ENCODE measurements at places on chromosomes 11 and 22.

DNA sequence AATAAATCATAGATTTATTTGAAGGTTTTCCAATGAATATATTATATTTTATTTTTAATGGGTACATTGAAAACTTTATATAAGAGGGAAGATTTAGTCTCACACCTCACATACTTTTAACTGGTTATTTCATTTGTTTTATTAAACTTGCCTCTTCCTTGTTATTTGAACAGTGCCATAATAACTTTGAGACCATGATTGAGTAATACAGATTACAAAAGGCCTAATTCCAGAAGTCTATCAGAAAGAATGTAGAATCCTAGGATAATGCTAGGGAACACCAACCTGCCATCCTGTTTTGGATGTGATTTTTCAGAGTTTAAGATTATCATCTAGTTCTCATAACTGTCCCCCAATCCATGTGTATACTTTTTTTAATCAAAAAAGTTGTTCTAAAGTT, 102.7 kb upstream of the BIRC3 start:
- DNase-seq: no peak

DNA sequence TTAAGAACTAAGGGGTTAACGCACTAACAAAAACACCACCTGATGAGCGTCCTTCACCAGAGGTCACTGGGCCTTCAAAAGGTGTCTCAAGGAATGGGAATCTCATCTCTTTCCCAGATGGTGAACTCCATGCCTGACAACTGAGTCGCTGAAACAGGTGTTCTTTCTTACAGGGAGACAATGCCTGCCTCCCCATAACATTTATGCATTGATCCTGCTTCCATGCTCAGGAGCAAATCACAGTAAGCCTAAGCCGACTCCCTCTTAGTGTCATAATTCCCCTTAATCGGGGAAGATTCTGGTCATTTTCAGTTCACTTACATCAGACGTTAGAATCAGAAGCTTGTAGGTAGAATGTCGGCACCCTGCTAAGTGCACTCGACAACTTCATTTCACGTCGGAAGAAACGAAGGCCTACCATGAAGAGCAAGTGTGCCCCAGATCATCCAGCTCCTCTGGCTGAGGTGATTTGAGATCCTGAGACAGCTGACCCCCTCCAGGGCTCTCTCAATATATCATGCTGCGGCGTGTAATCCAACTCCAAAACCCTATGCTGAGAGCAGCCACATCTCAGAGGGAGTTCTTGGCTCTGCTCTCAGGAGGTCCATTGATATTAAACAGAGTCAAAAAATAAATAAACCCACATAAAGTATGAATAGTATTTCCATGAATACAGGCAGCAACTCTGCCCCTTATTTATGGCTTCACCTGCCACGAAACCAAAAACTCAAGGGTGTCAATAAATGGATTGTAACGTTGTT, 163.1 kb downstream of the LARGE1 start:
- no peak for DNase-seq

GRCh38 chr11:69093106-69093505, 44.4 kb downstream of the TPCN2 start:
- no peak for DNase-seq

GRCh38 chr11:45209891-45210699, 63.7 kb downstream of the PRDM11 start:
- DNase-seq: peak; percentile 45

GRCh38 chr11:83568516-83568915, 282.3 kb upstream of the CCDC90B start:
- no peak for DNase-seq

- no peak for DNase-seq
Measured at GRCh38 chr11:93285430-93285829, 45.1 kb upstream of the DEUP1 start.

GRCh38 chr22:21904250-21904789, 36.9 kb upstream of the MAPK1 start:
- DNase-seq: no peak

DNA sequence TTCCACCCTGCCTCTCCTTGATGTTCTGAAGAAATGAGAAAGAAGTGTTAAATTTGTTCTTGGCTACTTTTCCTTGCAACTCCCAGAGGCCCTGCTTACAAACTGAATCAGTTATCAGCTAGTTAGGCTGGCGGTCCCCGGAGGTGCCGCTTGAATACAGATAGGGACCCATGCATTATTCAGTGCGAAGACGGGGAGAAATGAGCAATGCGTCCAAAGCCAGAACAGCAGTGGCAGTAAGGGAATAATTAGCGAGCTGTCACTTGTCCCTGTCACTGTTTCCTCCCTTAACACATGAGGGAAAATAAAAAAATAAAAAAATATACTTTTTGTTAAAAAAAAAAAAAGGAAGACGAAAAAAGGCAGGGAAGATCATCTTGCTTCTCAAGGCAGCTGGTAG, 528.1 kb downstream of the MN1 start:
- DNase-seq: no peak

- no peak for DNase-seq
Measured at GRCh38 chr11:102421261-102421660, 31.3 kb downstream of the TMEM123 start.

- no peak for DNase-seq
Measured at GRCh38 chr22:39416319-39416718, 16.7 kb downstream of the TAB1 start.

DNA sequence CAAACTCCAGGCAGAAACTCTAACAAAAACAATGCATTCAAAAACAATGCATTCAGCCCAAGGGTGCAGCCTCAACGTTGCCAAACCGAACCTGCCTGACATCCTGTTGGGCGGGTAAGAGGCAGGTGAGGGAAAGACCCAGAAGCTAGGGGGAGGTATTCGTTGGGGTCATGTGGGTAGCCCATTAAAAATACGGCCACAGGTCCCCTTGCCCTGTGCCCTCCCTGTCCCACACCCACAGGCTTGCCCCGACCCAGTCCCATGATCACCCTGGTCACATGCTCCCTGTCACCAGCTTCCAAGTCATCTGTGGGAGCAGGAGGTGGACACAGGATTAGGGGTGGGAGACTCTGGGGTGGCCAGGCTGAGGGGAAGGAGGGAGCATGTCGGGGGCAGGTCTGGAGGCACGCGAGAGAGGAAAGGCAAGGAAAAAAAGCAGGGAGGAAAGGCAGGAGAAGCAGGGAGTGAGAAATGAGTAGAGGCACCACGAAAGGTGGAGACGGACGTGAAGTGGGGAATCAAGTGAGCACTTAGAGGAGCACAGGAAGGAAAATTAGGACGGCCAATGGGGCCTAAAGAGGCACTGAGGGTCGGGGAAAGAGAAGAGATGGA, 683 bp downstream of the PLA2G6 start:
- no peak for DNase-seq

GRCh38 chr11:34165786-34166555, 60.5 kb downstream of the NAT10 start:
- DNase-seq: no peak

GRCh38 chr11:10329356-10329755, 24.5 kb downstream of the ADM start:
- DNase-seq: no peak

- no peak for DNase-seq
Measured at GRCh38 chr22:27157666-27158370, 500.4 kb downstream of the MIAT start.

DNA sequence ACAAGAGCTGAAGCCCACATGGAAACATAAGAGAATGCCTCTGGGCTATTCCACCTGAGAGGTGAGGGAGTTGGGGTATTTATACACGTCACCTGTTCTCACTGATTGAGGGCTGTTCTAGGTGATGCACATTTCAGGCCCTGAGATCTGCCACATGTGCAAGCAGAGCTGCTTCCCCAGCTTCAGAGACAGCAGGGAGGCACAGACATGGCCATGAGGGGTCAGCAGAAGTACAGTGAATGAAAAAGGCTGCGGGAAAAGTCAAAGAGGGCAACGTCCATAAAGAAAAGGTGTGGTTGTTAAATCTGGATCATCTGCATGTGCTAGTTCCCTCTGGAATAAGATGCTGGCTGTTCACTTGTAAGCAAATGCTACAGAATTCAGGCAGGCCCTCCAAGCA, 75.4 kb downstream of the GAB4 start:
- DNase-seq: peak; percentile 2

GRCh38 chr22:31736458-31736857, 13.5 kb downstream of the PRR14L start:
- DNase-seq: no peak

GRCh38 chr11:131498631-131499160, 128.3 kb downstream of the NTM start:
- no peak for DNase-seq

GRCh38 chr11:101180481-101180880, 50.9 kb upstream of the PGR start:
- no peak for DNase-seq

- no peak for DNase-seq
Measured at GRCh38 chr11:19849107-19849789, 136.6 kb downstream of the NAV2 start.

DNA sequence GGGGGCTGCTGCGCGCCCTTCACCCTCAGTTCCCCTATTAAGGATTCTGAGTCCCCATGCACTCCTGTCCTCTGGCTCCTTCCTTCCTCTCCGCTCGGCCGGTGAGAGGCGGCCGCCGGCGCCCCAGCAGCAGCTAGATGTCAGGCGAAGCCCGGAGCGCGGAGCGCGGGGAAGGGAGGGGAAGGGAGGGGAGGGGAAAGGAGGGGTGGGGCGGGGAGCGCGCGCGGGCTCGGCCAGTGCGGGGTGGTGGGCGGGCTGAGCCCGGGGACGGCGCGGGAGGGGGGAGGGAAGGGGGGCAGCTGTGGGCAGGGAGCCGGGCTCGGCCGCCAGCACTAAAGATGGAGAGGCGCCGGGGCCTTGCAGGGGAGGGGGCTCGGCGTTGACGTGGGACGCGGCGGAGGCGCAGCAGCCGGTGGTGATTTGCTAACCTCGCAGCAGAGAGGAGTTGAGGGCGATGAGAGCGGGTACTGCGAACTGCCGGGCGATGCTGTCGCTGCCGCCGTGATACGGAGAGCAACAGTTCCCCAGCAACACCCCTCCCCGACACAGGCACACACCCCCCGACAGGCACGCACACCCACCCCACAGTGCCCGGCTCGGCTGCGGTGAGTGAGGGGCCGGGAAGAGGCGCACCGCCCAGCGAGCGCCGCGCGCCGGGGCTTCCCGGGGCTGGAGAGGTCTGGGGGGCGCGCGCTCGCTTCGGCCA, at the start of gene ZBTB16:
ZBTB16 (plus strand) TSS at position 434 of the 706 bp plus-strand sequence. CDS start 3,590 bp downstream, outside the sequence.
- peak; percentile 94 for DNase-seq

GRCh38 chr11:106821291-106821690, 197.0 kb downstream of the GUCY1A2 start:
- peak; percentile 16 for DNase-seq

DNA sequence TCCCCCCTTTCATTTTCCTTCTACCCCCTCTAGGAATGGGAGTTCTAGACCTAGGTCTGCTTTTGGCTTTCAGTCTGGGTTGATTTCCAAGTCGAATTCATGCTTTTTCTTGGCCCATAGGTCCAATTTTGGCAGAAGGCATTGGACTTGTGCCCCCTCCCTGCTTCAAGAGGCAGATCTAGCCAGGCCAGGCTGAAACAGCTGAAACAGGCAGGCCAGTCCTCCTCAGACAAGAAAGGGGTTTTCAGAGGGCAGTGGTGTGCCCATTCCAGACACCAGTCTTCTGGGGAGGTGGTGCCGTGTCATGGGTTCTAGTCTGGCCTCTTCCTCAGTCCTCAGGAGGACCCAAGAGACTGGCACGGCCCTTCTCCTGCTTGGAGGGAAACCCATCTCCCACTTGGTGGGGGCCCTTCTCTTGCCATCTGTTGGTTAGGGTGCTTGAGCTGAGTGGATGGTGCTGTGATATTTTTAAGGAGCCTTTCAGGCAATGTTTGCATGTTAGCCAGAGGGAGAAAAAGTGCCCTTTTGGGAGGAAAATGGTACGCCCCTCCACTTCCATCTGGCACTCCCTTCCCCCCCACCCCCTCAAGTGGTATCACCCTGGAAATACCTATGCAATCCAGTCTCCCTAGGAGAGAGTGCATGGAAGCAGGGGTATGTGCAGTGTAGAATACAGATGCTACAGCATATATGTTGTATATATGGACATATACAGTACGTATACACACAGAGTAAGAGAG, 53.6 kb downstream of the SYT13 start:
- DNase-seq: no peak

- no peak for DNase-seq
Measured at GRCh38 chr11:66294626-66295620, 3.2 kb downstream of the TMEM151A start.

- peak; percentile 71 for DNase-seq
Measured at GRCh38 chr11:126426820-126427749, 71.6 kb downstream of the ST3GAL4 start.

DNA sequence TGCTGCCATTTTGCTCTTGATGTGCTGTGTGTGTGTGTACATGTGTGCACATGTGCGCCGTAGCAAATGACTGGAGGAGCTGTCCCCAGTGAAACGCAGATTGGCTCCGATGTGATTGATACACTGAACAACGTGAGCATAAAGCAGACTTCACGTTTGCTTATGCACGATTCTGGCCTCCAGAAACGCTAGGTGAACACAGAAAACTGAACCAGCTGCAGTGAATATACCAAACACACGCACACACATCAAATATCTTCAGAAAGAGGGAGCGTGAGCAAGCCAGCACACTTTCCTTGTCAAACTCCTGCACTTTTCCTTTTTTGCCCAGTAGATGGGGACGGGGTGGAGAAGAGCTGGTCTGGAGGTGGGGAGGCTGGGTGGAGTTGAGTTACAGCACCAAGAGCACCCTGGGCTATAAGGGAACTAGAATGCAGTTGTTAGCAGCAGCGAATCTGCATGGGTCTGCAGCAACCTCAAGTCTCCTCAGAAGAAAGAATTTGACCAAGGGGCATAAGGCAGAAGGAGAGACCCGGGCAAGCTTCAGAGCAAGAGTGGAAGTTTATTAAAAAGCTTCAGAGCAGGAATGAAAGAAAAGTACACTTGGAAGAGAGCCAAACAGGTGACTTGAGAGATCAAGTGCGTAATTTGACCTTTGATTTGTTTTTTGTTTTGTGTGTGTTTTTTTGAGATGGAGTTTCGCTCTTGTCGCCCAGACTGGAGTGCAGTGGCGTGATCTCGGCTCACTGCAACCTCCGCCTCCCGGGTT, 77.8 kb upstream of the CADM1 start:
- no peak for DNase-seq

DNA sequence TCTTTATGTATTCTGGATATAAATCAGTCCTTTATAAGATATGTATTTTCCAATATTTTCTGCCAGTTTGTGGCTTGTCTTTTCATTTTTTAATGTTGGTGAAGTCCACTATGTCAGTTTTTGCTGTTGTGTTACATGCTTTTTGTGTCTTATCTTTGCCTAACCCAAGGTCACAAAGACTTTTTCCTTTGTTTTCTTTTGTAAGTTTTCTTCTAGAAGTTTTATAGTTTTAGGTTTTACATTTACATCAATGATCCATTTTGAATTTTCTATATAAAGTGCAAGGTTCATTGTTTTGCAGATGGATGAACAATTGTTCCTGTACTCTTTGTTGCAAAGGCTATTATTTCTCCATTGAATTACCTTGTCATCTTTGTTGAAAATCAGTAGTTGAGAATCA, 69.3 kb downstream of the UVRAG start:
- no peak for DNase-seq

DNA sequence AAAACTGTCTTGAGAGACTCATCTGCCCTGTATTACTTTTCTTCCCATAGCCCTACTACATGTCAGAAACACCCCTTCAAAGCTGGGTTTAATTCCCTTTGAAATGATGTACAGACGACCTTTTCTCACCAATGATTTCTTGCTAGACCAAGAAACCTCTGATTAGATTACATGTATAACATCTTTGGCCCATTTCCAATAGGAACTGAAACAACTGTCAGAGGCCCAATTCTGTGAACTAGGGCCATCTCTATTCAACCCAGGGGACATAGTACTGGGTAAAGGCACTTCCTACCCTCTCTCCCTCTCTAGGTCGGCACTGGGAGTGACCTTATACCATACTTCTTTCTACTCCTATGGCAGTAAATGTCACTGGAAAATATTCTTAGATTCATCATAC, 19.4 kb downstream of the NPAT start:
- DNase-seq: no peak

- DNase-seq: no peak
Measured at GRCh38 chr11:76577226-76577920, 93.2 kb downstream of the LRRC32 start.
